Stimulated activated CD4-positive, alpha-beta T cell treated with anti-CD3 and anti-CD28 coated beads, TNF-alpha, amount 100 ng/mL, for 1 hour (primary cell): ENCODE measurements at places on chromosomes 12 and 14.

DNA sequence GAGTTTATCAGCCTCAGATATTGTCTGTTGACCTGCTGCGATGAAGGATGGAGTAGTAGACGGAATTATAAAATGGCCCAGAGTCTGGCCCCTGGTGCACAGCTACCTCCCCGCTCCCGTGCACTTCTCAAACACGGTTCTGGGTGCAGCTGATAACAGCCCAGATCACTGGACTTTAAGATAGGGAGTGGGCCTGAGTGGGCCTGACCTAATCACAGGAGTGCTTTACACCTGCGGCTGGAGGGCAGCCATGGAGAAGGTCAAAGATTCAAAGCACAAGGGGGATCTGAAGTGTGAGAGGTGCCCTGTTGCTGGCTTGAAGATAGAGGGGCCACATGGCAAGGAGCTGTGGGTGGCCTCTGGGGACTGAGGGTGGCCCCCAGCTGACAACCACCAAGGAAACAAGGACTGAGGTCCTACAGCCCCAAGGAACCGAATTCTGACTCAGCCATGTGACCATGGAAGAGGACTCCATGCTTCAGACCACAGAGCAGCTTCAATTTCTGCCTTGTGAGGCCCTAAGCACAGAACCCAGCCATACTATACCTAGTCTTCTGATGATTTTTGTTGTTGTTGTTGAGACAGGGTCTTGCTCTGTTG, 113.4 kb downstream of the ZNF664 start:
- DNase-seq = no peak

- DNase-seq = no peak
Measured at GRCh38 chr14:103317251-103317650, 16.8 kb upstream of the EIF5 start.

DNA sequence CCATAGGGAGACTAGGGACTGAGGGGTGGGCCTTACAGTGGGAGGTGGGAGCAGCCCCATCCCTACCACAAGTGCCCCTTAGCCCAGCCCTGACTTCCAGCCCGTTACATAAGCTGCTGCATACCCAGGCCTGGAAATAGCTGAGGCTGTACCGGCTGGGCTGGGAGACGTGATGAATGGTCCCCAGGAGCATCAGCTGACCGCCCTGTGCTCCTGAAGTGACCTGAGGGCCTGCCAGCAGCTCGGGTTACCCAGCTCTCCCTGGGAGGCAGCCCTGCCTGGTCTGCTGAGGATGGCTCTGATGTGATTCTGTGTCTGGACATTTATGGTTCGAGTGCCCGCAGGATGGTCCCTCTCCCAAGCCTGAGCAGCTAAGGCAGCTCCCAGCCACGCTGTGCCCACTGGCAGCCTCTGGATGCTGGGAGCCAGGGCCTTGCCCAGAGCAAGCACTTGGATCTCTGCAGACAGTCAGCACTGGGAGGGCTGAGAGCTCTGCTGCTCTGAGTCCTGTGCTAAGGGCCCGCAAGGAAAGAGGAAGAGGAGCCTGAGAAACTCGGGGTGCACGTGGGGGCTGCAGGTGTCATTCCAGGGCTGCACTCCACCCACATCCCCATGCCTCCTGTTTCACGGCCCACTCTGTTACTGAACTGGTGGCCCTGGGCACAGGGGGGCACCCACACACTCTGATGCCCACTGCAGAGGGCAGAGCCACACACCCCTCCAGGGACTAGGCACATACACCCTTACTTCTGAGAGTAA, 20.5 kb downstream of the TAMALIN start:
- no peak for DNase-seq

DNA sequence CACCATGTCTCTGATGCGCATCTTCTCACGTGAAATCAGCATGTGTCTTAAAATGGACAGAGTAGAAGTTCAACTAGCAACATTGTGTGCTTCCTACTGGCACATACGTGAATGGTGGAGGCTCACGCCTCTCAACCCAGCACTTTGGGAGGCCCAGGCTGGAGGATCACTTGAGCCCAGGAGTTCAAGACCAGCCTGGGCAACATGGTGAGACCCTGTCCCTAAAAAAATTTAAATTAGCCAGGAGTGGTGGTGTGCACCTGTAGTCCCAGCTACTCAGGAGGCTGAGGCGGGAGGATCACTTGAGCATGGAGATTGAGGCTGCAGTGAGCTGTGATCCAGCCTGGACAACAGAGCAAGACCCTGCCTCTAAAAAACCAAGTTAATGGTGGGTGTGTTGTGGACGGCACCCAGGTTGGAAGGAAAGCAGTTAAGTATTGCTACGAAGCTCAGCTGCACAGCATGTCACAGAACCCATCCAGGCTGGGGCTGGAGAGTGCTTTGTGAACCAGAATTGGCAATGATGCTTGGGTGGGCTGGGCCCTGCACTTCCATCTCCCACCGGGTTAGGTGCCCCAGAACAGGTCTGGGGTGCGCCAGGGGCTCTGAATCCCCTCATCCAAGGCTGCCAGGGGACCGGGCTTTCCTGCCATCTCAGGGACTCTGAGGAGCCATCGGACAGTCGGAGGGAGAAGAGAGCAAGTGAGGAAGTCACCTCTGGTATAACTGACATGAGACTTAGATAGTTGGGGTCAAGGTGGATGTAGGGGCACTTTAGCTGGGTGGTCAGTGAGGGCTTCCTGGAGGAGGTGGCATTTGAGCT, 33.0 kb upstream of the ULK1 start:
- no peak for DNase-seq

DNA sequence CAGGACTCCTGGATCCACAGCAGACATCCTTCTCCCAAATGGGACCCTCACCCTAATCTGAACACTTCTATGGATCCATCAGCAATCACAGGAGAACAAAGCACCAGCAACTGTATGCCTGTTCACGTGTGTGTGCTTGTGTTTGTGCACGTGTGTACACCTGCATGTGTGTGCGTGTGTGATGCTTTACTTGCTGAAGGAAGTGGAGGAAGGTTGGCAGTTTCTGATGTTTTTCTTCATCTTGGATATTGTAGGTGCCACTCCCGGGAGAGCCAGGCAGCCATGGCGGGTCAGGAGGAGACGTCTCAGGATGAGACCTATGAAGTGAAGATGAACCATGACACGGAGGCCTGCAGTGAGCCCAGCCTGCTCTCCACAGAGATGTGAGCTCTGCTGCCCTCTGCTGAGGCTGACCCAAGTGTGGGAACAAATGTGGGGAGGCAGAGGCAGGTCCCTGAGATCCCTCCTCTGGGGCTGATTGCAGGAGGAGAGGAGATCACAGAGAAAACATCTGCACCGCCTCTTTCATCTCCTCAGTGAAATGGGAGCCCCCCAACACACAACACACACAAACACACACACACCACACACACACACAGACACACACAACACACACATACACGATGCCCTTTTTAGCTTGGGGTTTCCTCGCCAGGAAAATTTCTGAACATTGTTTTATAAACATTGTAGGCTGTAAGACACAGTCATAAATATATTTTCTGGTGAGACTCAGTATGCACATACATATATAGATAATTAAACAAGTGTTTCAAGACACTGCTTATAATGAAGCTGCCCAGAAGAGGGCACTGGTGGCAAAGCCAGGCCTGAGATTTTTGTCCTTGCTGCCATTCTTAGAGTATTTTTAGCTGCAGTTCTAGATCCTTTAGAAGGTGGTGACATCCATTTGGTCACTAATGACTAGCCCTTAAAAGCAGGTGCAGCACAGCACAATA, 112.2 kb upstream of the FKBP4 start:
- no peak for DNase-seq

- no peak for DNase-seq
Measured at GRCh38 chr12:107903341-107904061, 129.0 kb downstream of the ASCL4 start.

- no peak for DNase-seq
Measured at GRCh38 chr14:50791201-50791600, 39.8 kb downstream of the NIN start.

- DNase-seq = no peak
Measured at GRCh38 chr12:6364044-6364374, 11.4 kb downstream of the SCNN1A start.

DNA sequence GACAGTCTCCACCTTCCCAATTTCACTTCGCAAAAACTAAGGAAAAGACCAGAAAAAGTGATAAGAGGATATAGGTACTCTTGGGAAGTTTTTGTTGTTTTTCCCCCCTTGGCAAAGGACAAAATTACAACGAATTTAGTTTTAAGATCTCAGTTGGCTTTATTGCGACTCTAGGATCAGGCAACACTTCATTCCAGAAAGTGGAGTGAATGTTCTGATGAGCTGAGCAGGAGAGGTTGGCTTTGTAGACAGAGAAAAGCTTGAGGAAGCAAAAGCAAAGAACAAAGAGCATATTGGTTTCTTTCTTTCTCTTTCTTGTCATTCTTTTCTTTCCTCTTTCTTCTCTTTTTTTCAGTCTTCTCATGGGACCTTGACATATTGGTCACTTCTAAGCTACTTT, 640 bp upstream of the ZFYVE1 start:
- no peak for DNase-seq

- DNase-seq = no peak
Measured at GRCh38 chr12:79524507-79525148, 166.1 kb downstream of the PAWR start.

DNA sequence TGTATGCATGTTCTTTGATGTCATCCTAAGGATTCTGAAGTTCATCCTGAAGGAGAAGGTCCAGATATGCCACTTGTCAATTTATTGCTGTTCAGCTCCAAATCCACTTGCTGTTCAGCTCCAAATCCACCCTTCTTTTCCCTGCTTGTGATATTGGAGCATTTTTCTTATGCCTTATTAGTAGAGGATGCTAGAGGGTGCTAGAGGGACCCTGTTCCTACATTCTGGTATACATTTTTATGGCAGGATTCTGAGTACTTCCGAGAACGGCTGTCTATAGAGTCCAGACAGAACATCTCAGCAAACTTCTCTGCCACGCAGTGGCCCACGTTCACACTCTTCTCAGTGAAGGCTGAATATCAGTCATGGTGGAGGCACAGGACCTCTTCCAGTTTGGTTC, 406.7 kb downstream of the NOVA1 start:
- no peak for DNase-seq
